Natural killer cell (primary cell): ENCODE measurements at places on chromosomes 7 and 10. TPM values are rescaled to one million over a fixed set of nuclear protein-coding genes. Genes with fewer than 3 reads are reported as not detected.

The SOSTDC1 gene
- total RNA-seq: not detected

The PTPN20 gene
- total RNA-seq: 1.6 TPM

The CYP2E1 gene
- 2.9 TPM for total RNA-seq

DNA sequence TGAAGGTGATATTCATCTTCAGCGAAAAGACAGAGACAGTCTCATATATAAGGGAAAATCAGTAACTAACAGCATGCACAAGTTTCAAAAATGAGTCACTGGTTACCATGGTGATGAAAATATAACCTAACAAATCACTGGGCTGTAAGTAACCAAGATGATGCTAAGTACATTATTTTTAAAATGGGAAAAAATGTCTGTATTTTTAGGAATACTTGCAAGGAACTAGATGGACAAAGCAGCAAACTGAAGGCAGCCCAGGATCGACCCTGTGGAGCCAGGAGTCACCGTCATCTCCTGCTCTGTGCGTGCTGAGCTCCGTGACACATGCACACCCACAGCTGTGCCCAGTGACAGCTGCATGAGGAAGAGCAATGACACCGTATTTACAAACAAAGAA lies 137.3 kb downstream of the ELMO1 start:
- peaks cover 14% of the 10 kb centered on the region for H3K36me3 ChIP-seq
- peaks cover 17% of the 10 kb centered on the region for H3K4me1 ChIP-seq
- peak overlapping the region; percentile 11 for H3K27ac ChIP-seq
- H3K27me3 ChIP-seq: no peaks in the 10 kb centered on the region
- no peak overlapping the region for H3K4me3 ChIP-seq
- DNase-seq: no peak

DNA sequence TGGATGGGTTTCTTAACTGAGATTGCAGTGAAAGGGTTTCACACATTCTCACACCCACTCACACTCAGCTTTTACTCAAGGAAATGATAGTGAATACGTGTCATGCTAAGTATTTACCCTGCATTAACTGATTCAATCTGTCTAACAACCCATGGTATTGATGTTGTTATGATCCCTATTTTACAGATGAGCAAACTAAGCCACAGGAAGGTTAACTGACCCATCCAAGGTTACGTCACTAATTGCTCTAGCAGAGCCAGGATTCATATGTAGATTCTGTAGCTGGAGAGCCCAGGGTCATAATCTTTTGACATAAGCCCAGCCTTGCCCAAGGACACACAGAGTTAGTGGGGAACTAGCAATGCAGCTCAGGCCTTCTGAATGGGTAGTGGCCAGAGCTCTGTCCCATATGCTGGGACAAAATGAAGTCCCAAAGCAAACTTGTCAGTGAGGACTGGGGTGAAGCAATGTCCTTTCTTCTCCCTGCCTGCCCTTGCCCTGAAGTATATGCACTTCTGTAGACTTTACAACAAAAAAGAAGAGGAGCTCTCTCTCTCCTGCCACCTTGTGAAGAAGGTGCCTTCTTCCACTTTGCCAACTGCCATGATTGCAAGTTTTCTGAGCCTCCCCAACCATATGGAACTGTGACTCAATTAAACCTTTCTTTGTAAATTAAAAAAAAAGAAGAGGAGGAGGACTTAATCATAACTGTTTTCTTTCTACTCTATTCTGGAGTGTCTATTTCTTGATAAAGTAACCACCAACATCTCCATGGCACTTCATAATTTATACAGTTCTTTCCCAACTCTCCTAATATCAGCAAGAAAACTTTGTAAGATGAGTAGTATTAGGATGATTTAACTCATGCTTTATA lies 4.9 kb upstream of the CYP3A7 start:
- no peak for DNase-seq
- no peak overlapping the region for H3K4me3 ChIP-seq
- H3K27ac ChIP-seq: no peak overlapping the region
- H3K36me3 ChIP-seq: no peaks in the 10 kb centered on the region
- H3K4me1 ChIP-seq: no peaks in the 10 kb centered on the region

DNA sequence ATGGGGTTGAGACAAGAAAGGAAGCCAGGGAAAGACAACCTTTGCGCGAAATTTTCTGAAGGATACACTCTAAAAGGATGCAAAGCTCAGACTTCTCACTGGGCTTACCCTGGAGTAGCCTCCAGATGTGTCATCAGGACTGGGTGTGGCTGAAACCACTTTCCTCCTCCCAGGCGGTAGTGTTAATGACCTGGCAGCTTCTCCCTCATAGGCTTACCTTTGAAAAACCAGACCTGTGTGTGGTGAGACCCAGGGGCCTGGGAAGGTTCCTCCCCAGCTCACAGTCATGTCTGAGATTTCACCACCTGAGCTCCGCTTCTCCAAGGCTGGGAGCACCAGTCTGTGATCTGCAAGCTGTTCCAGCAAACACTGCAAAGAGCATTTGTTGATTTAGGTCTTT lies 93.7 kb downstream of the EPC1 start:
- no peaks in the 10 kb centered on the region for H3K4me1 ChIP-seq
- no peak for DNase-seq
- no peak overlapping the region for H3K4me3 ChIP-seq
- no peak overlapping the region for H3K27ac ChIP-seq

The LBX1 gene
- not detected for total RNA-seq

- DNase-seq: no peak
- no peak overlapping the region for H3K27ac ChIP-seq
Observed at GRCh38 chr7:111586711-111587409, 24.6 kb upstream of the IMMP2L start.

The TDRD1 gene
- 0.08 TPM for total RNA-seq

The AMZ1 gene
- 1.2 TPM for total RNA-seq

DNA sequence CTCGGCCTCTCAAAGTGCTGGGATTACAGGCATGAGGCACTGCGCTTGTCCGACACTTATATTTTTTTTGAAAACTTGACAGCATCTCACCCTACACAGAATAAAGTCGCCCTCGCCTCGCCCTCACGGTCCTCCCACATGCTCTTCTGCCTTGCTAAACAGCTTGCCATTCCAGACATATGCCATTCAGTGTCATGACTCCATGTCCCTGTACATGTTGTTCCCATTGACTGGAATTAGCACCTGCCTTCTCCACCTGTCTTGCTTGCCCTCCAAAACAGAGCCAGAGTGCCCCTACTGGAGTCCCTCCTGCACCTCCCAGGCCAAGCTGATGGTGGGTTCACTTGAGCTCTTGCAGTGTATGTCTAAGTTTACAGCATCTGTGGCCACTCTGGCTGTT lies 6.2 kb downstream of the NIPSNAP2 start:
- DNase-seq: no peak
- H3K27me3 ChIP-seq: no peaks in the 10 kb centered on the region
- H3K4me3 ChIP-seq: no peak overlapping the region
- H3K36me3 ChIP-seq: no peaks in the 10 kb centered on the region
- H3K27ac ChIP-seq: no peak overlapping the region

GRCh38 chr7:100208911-100209408 lies 10.8 kb upstream of the PVRIG start:
- no peak for DNase-seq
- no peaks in the 10 kb centered on the region for H3K27me3 ChIP-seq
- no peaks in the 10 kb centered on the region for H3K36me3 ChIP-seq
- no peak overlapping the region for H3K4me3 ChIP-seq
- no peak overlapping the region for H3K27ac ChIP-seq
- peaks cover 30% of the 10 kb centered on the region for H3K4me1 ChIP-seq
